ENCODE measurements at places on chromosomes 2 and 18. TPM values are rescaled to one million over a fixed set of nuclear protein-coding genes. Genes with fewer than 3 reads are reported as not detected.
A peak's percentile ranks its signal among the peaks of the same experiment; 100 is the strongest.

The TRIM54 gene
- total RNA-seq: 0.87 TPM

The HOXD12 gene
- not detected for total RNA-seq

DNA sequence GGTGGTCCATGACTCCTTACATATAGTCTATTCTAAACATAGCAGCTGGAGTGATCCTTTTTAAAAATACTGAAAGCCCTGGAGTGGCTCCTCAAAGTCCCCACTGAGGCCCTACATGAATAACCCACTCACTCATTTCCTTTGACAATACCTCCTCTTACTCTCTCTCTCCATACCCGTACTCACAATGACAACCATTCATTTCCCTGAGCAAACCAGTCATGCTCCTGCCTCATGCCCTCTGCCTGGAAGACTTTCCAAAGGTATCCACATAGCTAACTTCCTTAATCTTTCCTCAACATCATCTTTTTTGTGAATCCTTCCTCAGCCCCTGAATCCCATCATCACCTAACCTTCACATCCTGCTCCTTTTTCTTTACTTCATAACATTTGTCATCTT is 102.6 kb downstream of the BAZ2B start:
- H3K27me3 ChIP-seq: no peaks in the 10 kb centered on the region
- H3K4me1 ChIP-seq: peaks cover 8% of the 10 kb centered on the region
- no peak overlapping the region for H3K27ac ChIP-seq
- DNase-seq: no peak
- no peaks in the 10 kb centered on the region for H3K36me3 ChIP-seq

GRCh38 chr2:219509780-219510511 is 4.3 kb upstream of the ASIC4 start:
- peaks cover 38% of the 10 kb centered on the region for H3K4me1 ChIP-seq
- H3K27me3 ChIP-seq: no peaks in the 10 kb centered on the region
- DNase-seq: peak; percentile 88
- H3K4me3 ChIP-seq: peak overlapping the region; percentile 32
- H3K27ac ChIP-seq: no peak overlapping the region

Measured in stomach (tissue), 19 donors.